ENCODE measurements at places on chromosomes 11 and 22.

DNA sequence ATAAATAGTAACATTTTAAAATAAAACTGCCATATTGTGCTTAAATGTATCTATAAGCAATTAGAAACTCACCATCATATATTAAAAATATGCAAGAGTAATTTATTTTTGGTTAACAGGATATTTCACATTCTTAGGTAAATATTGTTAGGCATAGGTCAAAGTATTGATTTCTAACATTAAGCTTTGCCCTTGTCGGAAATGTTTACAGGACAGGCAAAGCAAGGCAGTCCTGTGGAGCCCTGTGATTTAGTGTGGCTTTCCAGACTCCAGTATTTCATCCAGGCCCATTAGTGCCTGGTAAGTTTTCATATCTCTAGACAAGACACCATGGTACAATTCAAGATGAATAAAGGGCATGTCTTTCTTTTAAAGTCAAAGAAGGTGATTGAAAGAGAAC lies 114.9 kb upstream of the LARGE1 start:
- no peak for DNase-seq

GRCh38 chr22:43591380-43591779 lies 179.6 kb downstream of the MPPED1 start:
- DNase-seq = no peak

DNA sequence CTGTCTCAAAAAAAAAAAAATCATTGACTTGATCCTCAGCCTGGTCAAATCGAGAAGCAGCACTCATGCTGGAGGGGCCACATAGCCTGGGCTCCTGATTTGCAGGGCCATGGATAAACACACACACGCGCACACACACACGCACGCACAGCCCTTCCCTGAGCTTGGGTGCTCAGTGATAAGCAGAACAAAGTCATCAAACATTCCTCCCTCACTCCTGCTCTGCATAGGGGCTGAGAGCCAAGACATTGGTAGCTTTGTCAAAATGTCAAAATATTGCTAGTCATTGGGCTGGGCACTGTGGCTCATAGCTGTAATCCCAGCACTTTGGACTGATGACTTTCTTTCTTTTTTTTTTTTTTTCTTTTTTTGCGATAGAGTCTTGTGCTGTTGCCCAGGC lies 34.0 kb upstream of the A4GALT start:
- DNase-seq = no peak

GRCh38 chr22:24867323-24868022 lies 61.5 kb downstream of the SGSM1 start:
- DNase-seq = no peak

- DNase-seq = no peak
Measured at GRCh38 chr11:106668147-106668546, 350.1 kb downstream of the GUCY1A2 start.

- no peak for DNase-seq
Measured at GRCh38 chr11:58770166-58770565, 38.4 kb upstream of the GLYAT start.

DNA sequence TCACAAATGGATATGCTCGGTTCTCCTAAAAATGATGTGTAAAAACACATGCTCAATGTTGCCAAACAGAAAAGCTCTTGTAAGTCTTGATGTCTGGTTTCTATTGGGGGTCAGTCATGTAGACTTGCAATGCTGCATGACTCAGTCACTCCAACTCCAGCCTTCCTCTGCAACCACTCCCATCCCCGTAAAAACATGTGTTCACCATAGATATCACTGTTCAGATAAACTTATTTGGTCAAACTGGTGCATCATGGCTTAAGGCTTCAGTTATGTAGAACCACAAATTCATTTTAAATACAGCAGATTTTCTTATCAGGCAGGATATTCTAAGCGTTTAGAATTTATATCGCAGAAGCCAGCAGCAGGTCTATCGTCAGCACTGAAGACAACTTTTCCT lies 298.4 kb upstream of the LUZP2 start:
- DNase-seq = no peak

DNA sequence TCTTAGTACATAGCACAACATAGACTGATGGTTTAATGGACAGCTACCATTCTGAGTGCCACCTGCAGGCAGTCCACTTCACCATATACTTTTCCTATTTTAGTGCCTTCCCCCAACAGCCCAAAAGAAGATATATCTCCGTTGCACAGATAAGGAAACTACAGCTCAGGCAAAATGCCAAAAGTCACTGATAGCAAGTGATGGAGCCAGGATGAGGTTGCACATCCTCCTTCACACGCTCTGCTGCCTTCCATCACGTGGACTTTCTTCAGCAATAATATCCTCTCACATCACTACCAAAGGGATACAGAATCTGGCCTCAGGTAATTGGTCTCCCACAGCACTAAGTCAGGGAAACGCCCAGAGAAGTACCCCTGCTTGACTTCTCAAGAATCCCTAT lies 7.5 kb downstream of the TCF20 start:
- DNase-seq = no peak

DNA sequence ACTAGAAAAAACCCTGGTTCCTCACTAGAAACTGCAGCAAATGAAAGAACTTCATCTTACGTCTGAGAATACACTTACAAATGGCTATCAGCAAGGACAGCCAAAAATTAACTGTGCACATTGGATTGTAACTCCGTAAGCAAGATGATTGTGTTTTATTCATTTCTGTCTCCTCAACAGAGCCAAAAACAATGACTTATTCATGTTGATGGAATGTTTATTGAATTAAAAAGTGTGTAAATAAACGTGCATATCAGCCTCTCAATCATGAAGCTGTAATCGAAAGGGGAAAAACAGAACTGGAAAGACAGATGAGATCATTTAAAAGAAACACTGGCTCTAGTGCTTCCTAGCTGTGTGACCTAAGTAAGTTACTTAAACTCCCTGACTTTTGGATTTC lies 307.5 kb upstream of the ZC3H12C start:
- no peak for DNase-seq

DNA sequence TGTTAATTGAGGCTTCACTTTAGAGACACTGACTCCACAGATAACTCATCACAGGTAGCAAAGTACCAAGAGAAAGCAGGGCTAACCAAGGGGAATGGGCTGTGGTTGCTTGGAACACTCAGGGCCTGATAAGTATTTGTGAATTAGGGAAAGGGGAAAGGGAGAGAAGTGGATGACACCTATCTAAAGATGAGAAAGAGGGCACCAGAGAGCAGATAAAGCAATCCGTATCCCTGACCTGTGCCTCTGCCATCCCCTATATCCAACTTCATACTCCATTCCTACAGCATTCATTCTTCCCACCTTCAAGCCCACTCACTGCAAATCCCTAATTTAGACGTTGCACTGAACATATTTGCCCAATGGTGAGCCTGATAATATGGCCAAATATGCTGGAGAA lies 43.0 kb upstream of the API5 start:
- DNase-seq = no peak

DNA sequence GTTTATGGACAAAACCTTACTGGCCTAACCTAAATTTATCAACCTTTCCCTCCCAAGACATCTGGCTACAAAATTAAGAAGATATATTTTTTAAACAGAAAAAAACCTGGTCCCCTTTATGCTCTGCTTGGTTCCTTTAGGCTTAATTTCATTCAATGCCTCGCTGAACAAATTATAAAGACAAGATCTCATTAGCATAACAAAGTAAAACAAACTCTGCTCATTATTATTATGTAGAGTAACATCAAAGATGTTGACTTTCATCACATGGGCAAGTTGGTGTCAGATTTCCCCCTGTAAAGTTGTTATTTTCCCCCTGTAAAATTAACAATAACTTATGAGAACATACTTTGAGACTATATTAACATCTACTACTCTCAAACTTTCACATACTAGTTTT lies 11.0 kb downstream of the RRAS2 start:
- DNase-seq = no peak

DNA sequence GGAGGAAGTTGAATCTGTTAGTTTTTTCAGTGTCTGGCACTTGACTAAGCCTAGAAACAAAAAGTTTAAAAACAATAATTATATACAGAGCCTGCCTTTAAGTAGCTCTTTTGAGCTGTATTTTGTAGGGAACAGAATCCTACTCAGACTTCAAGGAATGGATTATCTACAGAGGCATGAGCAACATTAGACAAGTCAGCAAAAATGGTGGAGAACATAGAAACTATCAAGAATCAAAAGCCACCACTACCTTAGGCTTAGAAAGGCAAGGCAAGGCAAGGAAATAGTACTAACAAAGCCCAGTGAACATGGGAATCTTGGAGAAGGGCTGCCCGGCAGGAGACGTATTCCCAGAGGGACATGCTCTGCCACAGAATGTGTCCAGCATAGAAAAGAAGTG lies 353.6 kb upstream of the FAT3 start:
- DNase-seq = no peak

GRCh38 chr11:57458060-57458409 lies 2.3 kb upstream of the RTN4RL2 start:
- DNase-seq = no peak

DNA sequence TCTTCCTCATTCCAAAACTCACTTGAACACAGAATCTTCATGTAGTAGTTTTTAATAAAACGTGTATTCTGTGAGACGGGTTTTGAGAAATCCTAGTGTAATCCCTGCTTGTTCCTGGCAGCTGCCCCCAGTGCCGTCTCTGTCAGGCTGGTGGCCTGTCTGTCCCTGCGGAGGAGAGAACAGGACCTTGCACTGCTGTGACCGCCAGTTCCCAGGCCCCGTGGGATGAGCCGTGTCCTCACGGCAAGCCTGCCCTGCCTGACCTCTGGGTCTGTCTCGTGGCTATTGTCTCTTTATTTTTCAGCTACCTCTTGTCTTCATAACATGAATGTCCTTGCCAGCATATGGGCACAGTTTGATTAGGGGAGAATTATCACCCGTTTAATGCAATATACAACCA lies 535.5 kb upstream of the B3GAT1 start:
- no peak for DNase-seq

- DNase-seq = no peak
Measured at GRCh38 chr11:118245936-118246562, 6.1 kb downstream of the MPZL3 start.

DNA sequence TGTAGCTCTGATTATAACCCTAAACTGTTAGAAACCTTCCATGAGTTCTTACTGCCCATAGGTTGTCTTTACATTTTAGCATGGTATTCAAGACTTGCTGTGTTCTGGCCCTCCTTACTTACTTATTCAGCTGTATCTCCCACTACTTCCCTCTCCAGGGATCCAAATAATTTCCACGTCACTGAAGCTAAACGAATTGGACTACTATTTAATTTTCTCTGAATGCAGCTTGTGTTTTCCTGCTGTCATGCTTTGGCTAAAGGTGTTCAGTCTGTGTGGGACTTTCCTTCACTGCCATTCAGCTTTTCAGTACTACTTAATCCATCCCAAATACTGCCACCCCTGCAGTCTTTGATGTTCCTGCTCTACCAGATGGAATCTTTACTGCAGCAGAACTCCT lies 88.3 kb downstream of the UVRAG start:
- no peak for DNase-seq

DNA sequence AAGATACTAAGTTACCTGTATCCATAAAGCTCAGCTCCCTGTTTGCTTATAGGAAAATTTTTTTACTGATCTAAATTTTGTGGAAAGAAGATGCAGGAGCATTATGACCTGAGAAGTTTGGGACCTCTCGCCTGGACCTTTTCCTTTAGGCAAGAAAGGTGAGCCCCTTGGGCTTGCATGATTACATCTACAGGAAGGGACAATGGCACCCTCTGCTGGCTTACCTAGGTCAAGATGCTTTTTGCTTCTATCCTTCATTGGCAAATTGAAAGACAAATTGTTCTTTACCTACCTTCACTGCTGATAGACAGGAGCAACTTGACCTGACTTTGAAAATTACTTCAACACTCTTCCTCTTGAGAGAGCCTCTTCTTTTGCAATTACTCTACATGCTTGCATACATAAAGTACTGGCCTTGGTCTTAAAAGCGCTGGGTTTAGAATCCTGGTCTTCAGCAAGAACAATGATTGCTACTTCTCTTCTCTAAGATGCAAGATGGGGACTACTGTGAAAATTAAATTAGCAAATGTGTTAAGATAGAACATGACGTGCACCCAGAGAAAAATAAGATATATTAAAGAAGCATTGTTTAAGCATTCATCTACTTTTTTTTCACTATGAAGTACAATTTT lies 147.2 kb downstream of the TRPC6 start:
- DNase-seq = no peak

DNA sequence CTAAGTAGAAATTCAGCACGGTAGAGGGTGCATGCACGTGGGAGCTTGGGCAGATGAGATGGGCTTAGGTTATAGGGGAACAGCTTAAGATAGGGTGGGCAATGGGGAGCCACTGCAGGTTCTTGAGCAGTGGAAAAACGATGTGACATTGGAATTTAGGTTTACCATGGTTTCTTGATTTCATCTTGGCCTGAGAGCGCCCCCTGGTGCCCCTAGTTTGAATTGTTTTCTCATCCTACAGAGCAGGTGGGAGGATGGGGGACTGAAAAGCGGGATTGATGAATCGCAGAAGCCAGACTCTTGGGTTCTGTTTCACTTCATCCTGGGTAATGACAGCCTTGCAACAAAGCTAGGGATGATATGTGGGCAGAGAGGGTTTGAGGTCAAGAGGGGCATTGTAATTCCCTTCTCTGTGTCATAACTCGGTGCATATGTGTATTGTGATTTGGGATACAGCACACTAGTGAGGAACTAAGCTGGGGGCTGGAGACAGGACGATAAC lies 6.7 kb upstream of the MCAM start:
- peak; percentile 81 for DNase-seq

DNA sequence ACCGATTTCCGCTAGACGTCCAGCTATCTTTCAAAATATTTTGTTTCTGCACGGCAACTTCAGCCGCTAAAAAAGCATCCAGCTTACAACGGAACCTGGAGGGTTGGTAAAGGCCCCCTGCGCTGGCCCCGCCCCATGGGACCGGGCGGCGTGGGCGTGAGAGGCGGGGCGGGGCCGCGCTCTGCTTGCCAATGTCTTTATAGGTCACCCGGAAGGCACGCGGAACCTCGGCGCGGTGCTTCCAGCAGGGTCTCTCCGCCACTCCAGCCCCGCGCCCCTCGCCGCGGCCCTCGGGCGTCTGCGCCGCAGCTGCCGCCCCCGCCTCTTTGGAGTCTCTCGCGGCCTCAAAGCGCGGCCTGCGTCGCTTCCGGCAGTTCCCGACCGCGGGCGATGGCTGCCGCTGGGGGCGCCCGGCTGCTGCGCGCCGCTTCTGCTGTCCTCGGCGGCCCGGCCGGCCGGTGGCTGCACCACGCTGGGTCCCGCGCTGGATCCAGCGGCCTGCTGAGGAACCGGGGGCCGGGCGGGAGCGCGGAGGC lies at the start of gene FDX1:
Gene FDX1 (plus strand): TSS at position 218 of the 536 bp plus-strand sequence. CDS start 173 bp downstream, at position 391.
- peak; percentile 92 for DNase-seq

All from left forelimb (tissue), 1 donor.